Activated CD8-positive, alpha-beta T cell treated with anti-CD3 and anti-CD28 coated beads for 36 hours (primary cell): ENCODE measurements at places on chromosomes 13 and 19.

DNA sequence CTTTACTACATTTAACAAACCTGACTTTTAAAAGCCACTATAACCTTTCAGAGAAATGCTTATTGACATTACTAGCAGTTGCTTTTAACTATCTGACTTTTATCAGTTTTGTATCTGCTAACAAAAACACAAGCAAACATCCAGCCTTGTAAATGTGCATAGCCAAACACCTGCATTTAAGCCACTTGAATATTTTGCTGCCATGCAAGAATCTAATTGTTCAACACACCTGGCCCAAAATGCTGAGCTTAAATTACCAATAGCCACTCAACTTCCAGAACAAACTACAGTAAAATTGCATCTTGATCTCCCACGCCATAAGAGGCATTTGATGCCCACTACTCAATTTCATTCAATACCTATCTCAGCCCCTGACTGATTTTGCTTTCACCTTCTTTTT lies 9.3 kb downstream of the ZIC5 start:
- no peak for DNase-seq

DNA sequence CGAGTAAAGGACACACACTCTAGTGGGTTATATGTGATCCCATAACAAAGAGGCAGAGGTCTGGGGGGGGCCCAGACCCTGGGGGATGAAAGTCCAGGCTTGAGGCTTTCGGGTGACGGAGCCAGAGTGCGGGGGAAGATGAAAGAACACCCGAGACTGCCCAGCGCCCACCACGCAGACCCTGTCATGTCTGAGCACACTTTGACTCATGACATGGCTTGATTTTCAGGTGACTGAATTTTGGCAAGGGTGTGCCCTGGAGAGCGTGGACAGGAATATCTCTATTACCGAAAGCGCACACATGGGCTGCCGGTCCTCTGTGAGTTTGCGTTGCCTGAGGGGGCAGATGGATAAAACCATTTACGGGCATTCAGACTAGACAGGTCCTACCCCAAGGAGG lies 192.0 kb upstream of the SOX1 start:
- no peak for DNase-seq

DNA sequence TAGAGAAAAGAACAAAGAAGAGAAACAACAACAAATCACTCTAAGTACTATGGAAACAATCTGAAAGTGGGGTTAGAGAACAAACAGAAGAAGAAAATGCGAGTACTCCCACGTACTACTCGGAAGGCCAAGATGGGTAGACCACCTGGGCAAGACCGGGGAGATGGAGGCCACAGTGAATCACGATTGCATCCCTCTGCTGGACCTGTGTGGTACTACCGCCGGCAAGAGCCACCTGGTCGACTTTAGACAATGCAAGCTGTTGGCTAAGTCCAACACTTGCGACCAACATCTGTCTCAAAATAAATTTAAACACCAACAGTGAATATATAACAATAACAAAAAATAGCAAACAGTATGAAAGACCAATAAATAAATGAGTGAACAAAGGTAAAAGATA lies 45.5 kb upstream of the ZNF91 start:
- peak; percentile 37 for DNase-seq

GRCh38 chr19:56972291-56972841 lies 131.8 kb upstream of the PEG3 start:
- no peak for DNase-seq

- no peak for DNase-seq
Observed at GRCh38 chr19:33684538-33685232, 62.9 kb downstream of the CHST8 start.

DNA sequence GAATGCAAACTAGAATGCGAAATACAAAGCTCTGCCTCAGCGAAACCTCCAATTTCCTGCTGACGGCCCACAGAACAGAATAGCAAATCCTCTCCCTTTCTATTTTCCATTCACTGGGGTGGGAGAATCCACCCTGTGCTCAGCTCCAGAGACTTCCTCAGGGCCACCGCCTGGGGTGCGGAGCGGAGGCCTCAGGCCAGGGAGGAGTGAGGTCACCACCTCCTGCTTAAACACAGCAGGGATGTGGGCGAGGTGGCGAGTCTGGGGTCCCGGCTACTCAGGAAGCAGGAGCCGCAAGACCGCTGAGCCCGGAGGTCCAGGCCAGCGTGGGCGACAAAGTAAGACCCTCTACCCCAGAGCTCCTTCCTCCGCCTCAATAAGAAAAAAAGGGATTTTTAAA lies 666 bp upstream of the ZNF320 start:
- DNase-seq = no peak

GRCh38 chr13:29427937-29428309 lies 167.6 kb downstream of the SLC7A1 start:
- DNase-seq = no peak

DNA sequence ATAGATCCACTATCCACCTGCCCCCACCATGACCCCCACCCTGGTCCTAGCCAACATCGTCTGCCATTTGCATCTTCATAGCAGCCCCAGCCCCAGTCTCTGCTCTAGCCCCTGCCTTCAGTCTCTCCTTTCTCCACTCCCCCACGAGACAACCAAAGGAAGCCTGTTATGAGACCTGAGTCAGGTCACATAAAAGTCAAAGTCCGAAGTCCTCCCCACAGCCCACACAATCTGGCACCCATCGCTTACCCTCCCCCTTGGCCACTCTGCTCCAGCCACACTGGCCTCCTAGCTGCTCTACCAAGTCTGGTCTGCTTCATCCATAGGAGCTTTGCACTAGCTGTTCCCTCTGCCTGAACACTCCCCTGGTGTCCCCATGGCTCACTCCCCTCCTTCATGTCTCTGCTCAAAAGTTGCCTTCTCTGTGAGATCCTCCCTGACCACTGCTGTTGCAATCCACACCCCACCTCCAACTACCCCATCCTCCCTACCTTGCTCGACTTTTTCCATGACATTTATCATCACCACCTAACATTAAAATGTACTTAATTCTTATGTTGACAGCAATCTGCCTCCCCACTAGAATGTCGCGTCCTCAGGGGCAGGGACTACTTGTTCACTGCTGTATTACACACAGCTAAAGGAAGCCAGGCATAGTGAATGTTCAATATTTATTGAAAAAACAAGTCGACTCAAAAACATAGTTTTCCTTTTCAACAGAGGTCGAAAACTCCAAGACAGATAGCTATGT lies 1.2 kb upstream of the PLEKHG2 start:
- peak; percentile 26 for DNase-seq
